ENCODE measurements at places on chromosomes 6 and 20.

DNA sequence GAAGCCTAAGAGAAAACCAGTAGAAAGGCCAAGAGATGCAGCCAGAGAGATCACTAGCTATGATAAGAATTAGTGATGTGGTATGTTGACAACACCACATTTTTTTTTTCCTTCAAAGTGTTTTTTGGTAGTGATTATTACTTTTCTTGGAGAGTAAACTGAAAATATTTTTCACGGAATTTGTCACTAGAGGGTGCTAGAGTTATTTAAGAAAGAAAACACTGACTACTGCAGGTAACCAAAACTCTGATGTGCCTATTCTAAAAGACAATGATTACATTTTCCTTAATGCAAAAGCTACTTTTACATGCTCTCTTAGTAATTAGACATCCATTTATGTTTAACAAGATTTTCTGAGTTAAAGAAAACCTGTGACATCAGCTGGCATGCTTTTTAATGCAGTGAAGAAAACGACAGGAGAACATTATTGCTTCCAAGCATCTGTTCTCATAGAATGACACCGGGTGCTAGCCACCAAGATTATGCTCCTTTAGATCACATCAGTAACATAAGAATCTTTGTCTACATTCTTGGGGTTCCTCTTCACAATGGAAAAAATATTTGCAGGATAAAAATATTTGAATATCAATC is 28.8 kb downstream of the RWDD2A start:
- peak; percentile 49 for DNase-seq

- DNase-seq = no peak
These were observed 59.4 kb upstream of the SCP2D1 start for GRCh38 chr20:18754030-18754652.

- DNase-seq = no peak
These were observed 76.0 kb upstream of the CD93 start for GRCh38 chr20:23161968-23162696.

GRCh38 chr20:58746620-58747019 is 54.0 kb downstream of the NPEPL1 start:
- DNase-seq = no peak

DNA sequence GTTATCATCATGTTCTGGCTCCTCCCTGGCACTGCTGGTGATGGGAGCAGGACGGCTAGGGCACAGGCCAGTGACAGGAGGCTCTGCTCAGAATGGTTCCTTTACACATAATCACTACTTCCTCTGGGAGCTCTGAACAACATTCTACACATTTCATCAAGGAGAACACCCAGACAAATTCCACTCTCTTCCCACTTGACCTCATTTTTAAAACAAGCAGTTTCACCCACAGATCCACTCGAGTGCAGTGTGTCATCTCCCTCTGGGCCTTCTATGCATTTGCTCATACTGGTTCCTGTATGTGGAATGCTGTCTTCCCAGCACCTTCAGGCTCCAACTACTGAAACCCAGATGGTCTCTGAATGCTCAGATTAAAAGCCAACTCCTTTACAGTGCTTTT is 84.8 kb downstream of the ELOVL5 start:
- DNase-seq = peak; percentile 55

DNA sequence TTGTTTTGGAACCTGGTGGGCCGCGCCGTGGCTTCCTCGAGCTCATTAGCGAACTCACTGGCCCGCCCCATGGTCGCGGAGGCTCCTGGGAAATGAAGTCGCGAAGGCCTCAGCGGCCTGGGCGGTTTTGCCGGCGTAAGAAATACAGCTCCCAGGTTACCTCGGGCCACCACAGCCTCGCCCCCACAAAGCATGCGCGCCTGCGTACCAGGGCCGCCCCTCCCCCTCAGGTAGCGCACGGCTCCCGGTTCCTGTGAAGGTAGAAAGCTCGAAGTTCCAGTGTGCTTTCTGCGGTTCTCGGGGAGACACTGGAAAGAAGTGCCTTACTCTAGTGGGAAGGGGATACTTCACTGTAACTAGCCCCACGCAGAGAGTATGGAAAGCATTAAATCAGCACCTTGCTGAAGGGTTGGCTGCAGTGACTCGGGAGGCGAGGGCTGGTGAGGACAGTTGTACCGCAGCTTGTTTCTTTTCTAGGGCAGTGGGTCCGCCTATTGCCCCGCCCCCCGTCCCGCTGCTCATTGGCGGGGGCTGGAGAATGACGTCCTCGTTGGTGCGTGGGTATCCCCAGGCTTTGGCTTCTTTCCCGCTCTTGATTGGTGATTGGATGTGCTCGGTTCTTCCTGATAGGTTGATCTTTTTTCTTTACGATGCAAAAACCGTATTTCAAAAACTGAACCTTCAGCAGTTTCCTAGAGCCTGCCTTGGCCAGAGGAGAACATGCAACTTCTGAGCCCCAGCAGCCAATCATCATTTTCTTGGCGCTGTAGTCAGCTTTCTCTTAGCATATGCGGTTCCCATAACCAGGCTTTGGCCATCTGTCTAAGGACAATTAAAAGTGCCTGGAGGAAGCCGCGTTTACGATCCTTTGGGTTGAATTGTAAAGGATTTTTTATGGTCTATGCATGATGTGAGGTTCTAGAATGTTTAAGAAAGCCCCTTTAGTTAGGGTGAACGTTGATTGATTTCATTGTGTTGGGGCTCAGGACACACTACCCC is at the start of gene CDK19:
Gene CDK19 (minus strand): TSS at position 59 of the 999 bp plus-strand sequence. CDS start 333 bp downstream, outside the sequence.
- peak; percentile 98 for DNase-seq

GRCh38 chr20:46683668-46683938 is 5.6 kb downstream of the TP53RK start:
- no peak for DNase-seq

- DNase-seq = peak; percentile 62
These were observed 39.6 kb upstream of the PDE7B start for GRCh38 chr6:135811644-135812526.

DNA sequence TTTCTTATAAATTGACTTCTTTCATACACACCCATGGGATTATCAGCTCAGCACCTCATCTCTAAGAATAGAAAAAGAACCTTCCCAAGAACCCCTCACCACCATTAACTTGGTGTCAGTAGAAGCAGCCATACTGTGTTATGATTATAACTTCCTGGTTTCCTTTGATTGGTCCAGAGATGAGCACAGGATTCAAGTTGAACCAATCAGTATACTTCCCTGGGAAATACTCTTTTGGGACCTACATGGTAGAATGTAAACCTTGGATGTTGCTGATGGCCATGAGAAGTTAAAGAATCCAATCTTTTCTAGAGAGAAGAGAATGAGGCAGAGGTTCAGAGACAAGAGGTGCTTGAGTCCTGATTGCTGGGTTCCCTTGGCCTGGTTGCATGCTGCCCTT is 190.8 kb downstream of the BMP7 start:
- no peak for DNase-seq

GRCh38 chr6:161117308-161117707 is 125.7 kb downstream of the MAP3K4 start:
- no peak for DNase-seq

- no peak for DNase-seq
These were observed 62.3 kb downstream of the SNX9 start for GRCh38 chr6:157885211-157885788.

DNA sequence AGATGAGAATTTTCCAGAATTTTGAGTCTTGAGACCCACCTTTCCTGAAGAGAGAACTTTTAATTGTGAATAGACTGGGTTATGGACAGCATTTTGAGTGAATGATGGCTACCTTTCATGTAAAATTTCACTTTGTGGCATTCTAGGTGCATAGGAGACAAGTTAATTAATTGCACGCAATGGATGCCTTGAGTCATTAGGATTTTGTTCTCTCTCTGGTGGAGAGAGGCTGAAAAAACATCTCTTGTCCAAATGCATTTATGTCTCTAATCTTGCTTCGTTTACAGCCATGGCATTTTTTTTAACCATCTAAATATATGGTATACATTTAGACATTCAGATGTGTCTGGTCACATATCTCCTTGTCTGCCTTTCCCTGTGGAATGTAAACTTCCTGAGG is 3.1 kb downstream of the RHAG start:
- no peak for DNase-seq

DNA sequence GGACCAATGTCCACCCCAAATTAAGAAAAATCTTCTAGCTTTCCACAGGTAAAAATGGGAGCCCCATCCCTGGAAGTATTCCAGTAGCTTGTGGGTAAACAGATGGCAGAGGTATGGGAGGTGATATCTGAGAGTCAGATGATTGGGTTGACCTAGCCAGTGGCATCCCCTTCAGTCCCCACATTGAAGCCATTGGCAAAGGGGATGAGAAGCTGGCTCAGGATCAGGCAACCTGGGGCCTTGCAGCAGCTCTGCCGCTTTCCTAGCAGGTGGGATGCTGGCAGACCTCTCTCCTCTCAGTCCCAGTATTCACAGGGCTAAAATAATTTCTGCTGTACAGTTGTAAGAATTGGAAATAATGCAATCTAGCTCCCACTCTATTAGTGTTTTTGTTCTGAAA is 108.9 kb upstream of the KCNG1 start:
- DNase-seq = no peak

- no peak for DNase-seq
These were observed 102.0 kb downstream of the MAP3K7 start for GRCh38 chr6:90484903-90485302.

DNA sequence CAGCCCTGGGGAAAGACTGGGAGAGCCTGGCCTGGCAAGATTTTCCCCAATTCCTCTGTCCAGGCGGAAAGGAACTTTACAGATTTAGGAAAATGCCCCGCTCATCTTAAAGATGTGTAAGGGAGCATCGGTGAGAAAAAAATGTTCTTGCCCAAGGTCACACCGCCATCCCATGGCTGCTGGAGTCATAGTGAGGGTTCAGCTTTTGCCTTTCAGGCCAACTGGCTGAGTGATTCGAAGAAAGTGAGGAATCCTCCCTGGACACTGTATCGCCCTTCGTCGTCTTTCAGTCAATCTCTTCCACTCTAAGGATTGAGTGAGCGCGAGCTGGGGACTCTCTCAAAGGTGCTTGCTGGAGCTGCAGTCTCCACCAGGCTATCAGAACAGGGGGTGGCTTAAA is 1.4 kb downstream of the WFDC2 start:
- no peak for DNase-seq

DNA sequence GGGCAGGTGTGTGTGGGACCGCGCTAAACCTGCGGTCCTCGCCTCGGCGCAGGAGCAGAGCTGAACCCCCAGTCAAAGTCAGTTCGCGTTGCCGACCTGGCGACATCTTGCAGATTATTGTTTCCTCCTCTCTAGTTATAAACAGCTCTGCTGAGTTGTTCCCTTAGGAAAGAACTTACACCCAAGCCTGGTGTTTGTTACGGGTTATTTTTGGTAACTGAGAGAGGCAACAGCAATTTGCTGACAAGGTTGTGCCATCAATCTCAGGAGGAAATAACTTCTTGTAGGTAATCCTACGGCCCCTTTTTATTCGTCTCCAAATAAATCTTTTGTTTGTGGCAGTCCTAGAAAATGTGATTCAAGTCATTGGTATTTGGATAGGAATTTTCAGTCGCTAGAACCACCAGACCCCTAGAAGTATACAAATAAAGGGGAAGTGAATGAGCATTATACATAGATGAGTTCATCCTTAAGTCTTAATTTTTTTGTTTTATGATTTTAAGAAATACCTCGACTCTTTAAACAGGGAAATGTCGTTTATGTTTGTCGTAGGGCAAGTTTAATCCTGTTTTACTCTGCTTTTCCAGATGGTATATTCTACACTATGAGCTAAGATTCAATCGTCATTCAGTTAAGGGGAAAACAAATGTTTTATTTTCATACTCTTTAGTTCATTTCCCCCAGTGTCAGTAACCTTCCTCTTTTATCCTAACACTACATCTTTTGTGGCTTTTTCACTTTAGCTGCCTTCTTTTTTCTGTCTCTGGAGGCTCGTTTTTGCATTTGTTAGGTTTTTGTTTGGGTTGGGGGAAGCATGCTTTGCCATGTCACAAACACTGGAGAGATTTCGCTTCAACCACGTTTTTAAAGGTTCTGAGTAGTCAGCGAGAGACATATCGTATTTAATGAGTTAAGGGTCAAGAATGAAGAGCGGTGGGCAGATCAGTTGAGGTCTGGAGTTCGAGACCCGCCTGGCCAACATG is 1.2 kb downstream of the PM20D2 start:
- peak; percentile 12 for DNase-seq

DNA sequence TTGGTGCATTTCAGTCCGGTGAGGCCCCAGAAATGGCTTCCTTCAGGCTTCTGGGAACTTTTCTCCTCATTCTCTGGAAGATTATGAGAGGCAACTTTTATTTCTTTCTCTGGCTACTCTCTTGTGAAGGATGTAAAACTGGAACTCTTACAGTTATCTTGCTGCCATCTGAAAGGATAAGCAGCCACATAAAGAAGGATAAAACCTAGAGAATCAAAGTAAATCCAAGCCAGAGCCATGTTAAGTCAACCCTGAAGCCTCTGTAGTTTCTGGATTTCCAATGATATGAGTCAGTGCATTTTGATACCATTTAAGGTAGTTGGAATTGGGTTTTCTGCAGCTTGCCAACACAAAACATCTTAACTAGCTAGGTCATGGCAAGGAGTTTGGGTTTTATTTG is 123.6 kb downstream of the MEI4 start:
- DNase-seq = no peak

DNA sequence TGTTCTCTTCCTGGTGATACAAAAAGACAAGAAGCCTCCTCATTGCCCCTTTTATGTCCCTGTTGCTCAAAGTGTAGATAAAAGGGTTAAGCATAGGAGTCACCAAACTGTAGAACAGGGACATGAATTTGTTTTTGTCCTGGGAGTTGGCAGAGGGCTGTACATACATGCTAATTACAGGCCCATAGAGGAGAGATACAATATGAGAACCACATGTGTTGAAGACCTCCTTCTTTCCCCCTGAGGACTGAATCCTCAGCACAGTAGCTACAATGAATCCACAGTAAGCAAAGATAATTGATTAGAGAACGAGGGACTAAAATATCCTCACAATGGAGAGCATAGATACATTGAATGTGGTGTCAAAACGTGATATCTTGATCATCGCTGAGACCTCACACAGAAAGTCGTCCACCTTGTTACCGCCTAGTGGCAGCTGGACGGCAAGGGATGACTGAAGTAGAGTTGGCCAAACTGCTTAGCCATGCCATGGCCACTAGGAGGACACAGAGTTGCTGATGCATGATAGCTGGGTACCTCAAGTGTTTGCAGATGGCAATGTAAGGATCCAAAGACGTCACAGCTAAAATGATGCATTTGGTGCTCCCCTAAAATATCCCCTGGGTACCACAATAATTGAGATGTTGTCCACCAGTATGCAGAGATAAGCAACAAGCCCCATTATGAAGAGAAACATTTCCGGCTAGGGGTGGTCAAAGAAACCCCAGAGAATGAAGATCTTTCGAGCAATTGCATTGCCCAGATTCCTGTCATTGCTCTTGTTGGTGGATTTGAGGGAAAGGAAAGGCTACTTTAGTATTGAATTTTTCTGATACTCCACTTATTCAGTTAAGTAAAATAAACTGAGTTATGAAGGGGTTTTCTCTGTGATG is 15.0 kb downstream of the OR2B3 start:
- DNase-seq = peak; percentile 0

- DNase-seq = no peak
These were observed 23.8 kb downstream of the RFPL4B start for GRCh38 chr6:112370946-112371345.

Measured in HFFc6 (cell line).